ENCODE measurements at places on chromosomes 1 and 21.

DNA sequence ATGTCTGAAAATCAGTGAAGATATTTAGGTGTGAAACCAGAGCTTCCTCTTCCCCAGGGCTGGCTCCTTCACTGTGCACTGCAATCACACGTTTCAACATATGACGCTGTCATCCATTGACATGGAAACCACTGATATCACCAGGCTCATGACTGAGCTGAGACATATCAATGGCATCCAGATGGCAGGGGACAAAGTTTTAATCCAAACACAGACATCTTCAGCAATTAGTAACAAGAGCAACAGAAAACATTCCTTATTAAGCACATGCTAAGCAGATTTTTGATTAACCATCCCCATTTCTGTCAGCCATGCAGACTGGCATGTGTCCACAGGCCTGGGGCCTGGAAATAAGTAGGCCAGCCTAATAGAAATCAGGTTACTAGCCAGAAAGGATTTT lies 108.0 kb upstream of the ADAR start:
- DNase-seq: peak; percentile 86

GRCh38 chr1:41874151-41874719 lies 44.5 kb downstream of the HIVEP3 start:
- no peak for DNase-seq

- no peak for DNase-seq
Observed at GRCh38 chr1:197017558-197018146, 40.3 kb downstream of the CFHR5 start.

GRCh38 chr1:181557313-181557712 lies 74.0 kb downstream of the CACNA1E start:
- no peak for DNase-seq

- no peak for DNase-seq
Observed at GRCh38 chr1:159771127-159771895, 9.5 kb upstream of the DUSP23 start.

- no peak for DNase-seq
Observed at GRCh38 chr1:201718346-201719202, 110.4 kb upstream of the IPO9 start.

GRCh38 chr1:60108196-60108595 lies 34.6 kb upstream of the C1orf87 start:
- no peak for DNase-seq

- no peak for DNase-seq
Observed at GRCh38 chr1:198047913-198048312, 108.9 kb upstream of the NEK7 start.

DNA sequence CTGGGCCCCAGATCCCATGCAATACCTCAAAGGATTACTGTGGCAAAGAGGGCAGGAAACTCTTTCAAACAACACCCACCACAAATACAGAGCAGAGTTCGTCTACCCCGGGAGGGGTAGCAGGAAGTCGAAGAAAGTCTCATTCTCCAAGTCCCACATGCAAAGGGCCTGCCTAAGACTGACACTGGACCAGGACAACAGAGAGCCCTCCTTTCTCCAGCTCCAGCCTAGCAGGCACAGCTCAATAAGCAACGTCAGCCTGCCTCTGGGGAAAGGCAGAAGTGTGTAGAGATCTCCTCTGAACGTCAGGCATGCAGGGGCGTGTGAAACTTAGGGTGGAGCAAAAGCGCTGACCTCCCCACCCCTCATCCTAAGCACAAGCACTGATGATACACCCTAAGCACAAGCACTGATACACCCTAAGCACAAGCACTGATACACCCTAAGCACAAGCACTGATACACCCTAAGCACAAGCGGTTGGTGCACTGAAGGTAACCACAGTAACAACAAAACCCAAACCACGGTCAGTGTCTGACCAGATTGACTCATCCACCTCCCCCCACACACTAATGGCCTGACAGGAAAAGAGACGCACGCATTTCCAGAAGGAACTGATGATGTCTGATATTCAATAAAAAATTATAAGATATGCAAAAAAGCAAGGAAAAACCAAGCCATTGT lies 1.3 kb downstream of the KRTAP12-3 start:
- DNase-seq: no peak

- DNase-seq: no peak
Observed at GRCh38 chr1:35660581-35661473, 19.5 kb upstream of the PSMB2 start.

DNA sequence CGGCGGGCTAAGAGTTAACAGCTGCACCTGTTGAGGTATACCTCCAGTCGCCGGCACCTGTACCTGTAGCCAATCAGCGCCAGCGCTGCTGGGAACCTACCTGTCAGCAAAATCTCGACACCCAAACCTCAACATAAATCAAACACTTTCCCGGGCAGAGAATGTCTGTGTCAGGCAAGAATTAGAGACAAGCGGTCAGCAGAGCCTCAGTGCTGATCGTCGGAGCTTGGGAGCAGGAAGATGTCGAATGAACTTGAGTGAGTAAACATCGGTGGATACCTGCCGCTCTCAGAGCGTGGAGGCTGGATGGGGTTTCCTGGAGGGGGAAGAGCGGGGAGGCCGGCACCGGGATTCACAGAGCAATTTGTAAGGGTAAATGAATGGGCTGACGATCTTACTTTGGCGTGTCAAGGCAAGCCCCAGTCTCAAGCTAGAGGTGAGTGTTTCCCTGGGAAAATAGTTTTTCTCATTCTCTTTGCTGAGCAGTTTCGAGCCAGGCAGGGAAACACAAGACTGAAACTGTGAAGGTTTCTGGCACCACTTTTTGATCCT lies at the start of gene GRHL3:
Gene GRHL3, plus strand, starts transcription at position 46 of the 552 bp plus-strand sequence. Its CDS starts 195 bp downstream, at position 241.
- no peak for DNase-seq

GRCh38 chr1:244235157-244235556 lies 184.1 kb downstream of the ZBTB18 start:
- DNase-seq: no peak

GRCh38 chr1:1211541-1212441 lies 2.2 kb downstream of the TNFRSF4 start:
- no peak for DNase-seq

DNA sequence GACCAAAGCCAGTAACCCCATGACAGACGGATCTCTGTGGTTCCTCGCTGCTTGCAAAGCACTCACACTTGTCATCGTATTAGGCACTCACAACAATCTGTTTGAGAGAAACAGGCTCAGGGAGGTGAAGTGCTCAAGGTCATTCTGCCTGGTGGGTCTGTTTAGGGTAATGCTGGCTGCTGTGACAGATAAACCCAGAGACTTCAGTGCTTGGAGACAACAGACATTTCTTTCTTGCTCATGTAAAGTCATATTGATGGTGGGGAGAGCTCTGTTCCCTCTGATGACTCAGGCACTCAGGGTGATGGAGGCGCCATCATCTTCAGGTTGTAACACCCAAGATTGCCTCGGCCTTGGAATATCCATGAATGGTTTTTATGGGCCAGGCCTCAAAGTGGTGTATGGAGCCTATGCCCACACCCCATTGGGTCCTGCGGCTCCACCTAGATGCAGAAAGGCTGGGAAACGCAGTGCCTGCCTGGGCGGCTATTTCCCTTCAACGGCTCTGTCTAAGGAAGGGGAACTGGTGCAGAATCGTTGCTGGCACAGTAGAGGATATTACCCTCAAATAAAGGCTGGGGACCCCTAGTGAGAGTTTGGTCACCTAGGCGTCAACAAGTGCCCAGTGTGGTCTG lies 71.6 kb upstream of the SELENON start:
- peak; percentile 29 for DNase-seq

- peak; percentile 19 for DNase-seq
Observed at GRCh38 chr1:8701794-8702471, 115.5 kb downstream of the RERE start.
